Left lobe of liver (tissue), 2 donors: ENCODE measurements at places on chromosomes 1 and 21.

DNA sequence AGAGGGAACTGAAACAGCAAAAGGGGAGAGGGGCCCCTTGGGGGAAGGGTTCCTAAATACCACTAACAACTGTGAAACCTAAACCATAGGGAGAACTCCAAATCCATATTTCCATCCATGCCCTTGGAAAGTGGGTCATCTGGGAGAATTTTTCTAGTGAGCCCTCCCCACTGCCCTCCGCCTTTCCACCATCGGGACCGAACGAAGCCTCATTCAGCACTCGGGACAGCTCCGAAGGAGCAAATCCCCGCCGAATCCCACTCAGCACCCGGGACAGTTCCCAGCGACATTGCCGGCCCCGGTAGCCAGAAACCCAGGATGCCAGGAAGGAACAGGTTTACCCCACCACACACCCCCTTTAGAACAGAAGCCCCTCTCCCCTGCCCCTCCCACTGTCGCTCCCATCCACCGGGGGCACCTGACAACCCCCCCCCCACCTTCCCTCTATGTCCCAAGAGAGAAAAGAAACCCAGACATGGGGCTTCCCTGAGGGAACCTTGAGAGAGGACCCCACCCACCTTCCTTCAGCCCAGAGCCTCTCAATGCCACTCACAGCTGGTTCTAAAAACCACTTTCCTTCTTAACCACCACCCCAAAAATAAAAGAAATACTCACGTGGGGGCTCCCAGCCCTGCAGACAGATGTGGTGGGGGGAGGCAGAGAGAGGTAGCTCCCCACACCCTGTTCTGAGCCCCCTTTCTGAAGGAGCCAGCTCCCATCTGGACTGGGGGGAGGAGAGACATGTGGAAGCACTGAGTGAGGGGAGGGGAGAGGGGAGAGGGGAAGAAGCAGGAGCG, 4.5 kb downstream of the DLGAP3 start:
- peak; percentile 54 for DNase-seq

GRCh38 chr1:161407451-161407985, 39.8 kb upstream of the CFAP126 start:
- DNase-seq = no peak

DNA sequence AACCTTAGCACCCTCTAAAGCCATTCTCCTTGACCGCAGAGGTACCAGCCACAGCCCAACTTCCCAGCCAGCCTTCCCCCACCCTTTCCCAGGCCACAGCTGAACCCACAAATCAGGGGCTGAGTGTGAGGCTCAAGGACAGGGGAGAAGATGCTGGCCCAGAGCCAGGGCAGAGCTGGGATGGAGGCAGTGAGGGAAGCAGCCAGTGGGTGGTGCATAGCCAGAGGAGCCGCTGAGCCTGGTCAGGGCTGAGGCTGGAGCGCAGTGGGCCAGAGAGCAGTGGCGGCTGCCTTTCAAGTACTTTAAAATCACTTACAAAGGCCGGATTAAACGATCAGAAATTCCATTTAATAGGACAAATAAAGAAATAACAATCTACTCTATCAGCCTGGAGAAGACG, 36.3 kb downstream of the DMAP1 start:
- DNase-seq = no peak

GRCh38 chr1:214075999-214076707, 88.4 kb downstream of the PROX1 start:
- DNase-seq = no peak

- no peak for DNase-seq
Measured at GRCh38 chr1:66395202-66396061, 138.5 kb upstream of the SGIP1 start.
